ENCODE measurements at places on chromosomes 5 and 9.

DNA sequence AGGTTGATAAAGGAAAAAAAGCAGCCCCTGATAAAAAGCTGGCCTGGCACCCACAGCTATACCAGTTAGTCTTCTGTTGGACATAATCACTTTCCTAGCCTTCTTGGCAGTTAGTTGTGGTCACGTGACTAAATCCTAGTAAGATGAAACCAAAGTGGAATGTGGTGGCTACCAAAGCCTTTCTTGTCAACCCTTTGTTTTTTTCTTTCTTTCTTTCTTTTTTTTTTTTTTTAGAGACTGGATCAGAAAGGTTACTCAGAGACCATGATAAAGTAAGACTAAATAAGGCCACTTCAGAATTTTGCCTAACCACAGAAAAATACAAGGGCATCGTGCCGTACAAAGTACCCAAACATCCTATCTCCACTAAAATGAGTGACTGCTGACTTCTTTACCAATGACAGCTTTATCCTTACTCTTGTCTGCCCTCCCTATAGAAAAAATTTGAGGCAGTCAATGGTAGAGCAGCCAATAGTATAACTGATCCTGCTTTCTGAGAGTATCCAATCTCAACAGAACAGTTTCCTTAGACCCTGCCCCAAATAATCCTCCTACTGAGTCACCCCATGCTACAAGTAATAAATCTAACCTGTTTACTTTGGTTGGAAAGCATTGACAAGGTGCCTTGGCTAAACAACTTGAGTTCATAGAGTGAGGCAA, 14.2 kb upstream of the KIF27 start:
- DNase-seq, result no peak

DNA sequence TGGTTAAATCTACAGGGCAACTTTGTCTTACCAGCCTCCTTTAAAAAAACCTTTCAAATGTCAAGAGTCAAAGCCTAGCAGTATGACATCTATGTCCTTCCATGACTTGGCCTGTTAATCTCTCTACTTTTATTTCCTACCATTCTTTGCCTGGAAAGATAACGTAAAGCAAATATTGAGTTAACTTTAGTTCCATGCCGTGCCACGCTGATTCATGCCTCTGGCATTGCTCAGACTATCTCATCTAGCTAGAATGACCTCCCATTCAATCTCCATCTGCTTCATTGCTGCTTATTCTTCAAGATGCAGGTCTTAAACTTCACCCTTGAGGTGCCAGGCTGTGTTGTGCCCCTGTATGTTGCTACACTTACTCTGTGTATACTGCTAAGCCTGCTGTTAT, 729.8 kb downstream of the EFNA5 start:
- DNase-seq, result no peak

- no peak for DNase-seq
These were observed 57.8 kb downstream of the FEM1C start for GRCh38 chr5:115486728-115487127.

- no peak for DNase-seq
These were observed 3.4 kb upstream of the CAMSAP1 start for GRCh38 chr9:135910757-135911156.

DNA sequence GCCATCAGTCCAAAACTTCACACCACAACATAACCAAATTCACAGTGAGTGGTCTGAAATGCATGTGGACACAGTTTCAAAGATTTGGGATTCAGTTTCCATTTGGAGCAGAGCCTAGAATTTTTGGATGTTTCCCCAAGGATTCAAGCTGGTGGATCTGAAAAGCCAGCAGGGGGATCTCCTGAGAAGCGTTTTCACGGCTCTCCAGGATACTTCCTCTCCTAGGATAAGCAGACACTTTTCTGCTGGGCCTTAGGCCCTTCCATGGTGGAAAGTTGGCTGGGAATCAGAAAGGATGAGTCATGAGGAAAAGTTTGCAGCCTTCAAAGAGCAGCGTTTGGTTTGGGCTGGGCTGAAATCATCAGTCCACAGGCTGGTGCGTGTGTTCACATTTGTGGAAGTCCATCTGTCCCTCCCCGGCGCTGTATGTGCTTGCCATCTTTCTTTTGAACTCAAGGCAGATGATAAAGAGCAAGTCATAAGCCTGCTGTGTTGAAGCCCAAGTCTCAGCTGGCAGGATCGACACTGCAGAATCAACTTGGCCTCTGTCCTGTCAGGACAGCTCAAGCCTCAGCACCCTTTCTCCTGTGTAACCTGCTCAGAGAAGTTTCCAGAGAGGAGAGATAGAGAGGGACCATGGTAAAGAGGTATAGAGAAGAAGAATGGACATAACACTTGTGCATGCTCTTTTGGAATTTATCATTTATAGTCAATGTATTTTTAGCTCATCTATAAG, 152.6 kb upstream of the MSX2 start:
- DNase-seq, result no peak

GRCh38 chr5:132949136-132949535, 14.3 kb downstream of the AFF4 start:
- no peak for DNase-seq

DNA sequence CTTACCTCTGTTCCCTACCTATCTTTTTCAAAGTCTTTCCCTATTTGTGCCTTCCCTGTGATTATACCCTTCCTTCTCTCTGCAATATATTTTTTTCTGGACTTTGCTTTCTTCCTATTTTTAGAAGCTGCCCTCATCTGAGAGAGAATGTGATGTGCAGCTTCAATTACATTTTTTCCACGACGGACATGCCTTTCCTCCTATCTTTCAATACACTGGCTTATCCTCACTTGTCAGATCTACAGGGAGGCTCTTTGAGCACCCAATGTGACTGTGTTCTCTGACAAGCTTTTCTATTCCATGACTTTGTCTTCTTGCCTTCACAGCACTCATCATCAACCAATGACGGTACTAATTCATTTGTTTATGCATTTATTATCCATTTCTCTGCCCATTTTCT, 227.9 kb upstream of the CLINT1 start:
- DNase-seq, result no peak

DNA sequence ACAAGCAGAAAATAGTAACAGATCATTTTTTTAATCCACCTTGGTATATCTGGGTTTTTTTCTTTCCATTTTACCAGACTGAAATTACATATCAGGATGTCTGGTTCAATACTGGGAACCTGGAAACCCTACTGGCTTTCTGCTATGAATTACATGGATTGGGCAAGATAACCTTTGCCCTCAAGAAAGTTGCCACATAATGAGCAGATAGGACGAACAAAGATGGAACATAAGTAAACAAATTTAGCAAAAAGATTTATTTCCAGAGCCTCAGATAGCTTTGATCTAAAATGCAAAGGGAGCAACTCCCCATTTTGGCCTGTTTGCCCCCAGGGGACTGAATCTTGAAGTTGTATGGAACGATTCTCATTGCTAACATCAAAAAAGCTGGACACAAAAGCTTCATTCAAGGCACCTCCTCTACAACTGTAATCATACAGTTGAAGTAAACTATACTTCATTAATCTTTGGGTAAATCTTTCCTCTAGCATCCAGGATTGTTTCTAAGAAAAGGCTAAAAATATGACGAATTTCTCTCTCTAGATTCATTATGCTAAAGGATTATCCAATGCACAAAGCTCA, 131.6 kb upstream of the PTGER4 start:
- no peak for DNase-seq

Data from activated T-cell treated with anti-CD3 and anti-CD28 coated beads, Interleukin-2, amount 50 U/mL, for 72 hours (primary cell).